ENCODE measurements at places on chromosomes 7 and 10. TPM values are rescaled to one million over a fixed set of nuclear protein-coding genes. Genes with fewer than 3 reads are reported as not detected.

DNA sequence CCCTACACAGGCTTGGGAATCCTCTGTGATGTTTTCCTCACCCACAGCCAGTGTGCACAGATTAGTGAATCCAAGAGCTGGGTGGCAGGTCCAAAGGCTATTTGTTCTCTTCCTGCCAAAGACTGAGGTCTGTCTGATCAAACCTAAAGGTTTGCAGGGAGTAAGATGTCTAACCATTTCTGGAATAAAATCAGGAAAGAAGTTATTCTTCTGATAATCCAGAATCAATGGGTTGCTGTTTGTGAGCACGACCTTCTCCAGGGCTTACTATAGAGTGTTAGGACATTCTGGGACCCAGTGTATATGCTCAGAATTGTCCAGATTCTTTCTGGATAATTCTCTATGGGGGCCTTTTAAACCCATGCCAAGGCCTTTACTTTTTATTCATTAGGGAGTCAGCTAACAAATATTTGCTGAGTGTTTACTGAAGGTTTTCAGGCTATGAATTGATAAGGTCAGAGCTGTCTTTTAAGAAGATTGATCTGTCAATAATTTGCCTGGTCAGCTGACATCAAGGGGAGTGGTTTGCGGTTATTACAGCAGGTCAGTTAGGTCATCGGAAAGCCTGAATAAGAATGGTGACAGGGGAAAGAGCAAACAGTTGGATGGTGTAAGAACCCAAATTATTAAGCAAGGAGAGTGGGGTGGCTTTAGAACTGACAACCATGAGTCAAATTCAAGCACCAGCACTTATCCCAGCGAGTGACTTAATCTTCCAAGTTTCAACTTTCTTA, 7.5 kb upstream of the TECTB start:
- DNase-seq, result no peak

LBX1 gene
- polyA plus RNA-seq, result not detected

GRCh38 chr10:29265210-29265768, 23.6 kb upstream of the LYZL1 start:
- DNase-seq, result no peak

GRCh38 chr10:88060762-88061161, 197.3 kb downstream of the PTEN start:
- DNase-seq, result no peak

PIP gene
- polyA plus RNA-seq, result not detected

MYPN gene
- 1.5 TPM for polyA plus RNA-seq

GRCh38 chr7:112280267-112280666, 73.8 kb downstream of the ZNF277 start:
- no peak for DNase-seq

All from A549 (cell line).